Stimulated activated CD8-positive, alpha-beta memory T cell treated with anti-CD3 and anti-CD28 coated beads, Interleukin-4, amount 100 ng/mL, for 1 hour (primary cell): ENCODE measurements at places on chromosomes 1 and 21.
A peak's percentile ranks its signal among the peaks of the same experiment; 100 is the strongest.

GRCh38 chr1:26946270-26946669, 14.0 kb downstream of the KDF1 start:
- DNase-seq = no peak

GRCh38 chr1:194062526-194062925, 876.1 kb upstream of the B3GALT2 start:
- no peak for DNase-seq

- no peak for DNase-seq
These were observed 23.4 kb upstream of the RPTN start for GRCh38 chr1:152182431-152182830.

- no peak for DNase-seq
These were observed 28.3 kb upstream of the RCSD1 start for GRCh38 chr1:167601442-167602383.

DNA sequence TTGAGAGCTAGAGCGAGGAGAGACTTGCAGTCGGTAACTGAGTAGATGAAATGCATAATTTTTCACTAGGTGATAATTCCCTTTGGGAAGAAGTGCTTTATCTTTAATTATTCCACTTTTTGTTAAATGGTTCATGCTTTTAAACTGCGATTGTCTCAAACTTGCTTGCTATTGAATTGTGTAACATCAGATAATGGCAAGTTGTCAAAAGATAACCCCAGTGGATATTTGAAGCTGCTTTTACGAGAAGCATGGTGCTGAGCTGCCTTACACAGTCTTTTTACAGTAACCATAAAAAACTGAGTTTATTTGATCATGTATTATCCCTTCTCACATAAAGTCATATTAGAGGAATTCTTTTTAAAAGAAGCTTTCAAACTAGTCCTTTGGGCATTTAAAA, 30.2 kb downstream of the TMEM50B start:
- DNase-seq = no peak

- DNase-seq = no peak
These were observed 245.4 kb upstream of the POU3F1 start for GRCh38 chr1:38291906-38292521.

GRCh38 chr1:228029281-228029680, 22.5 kb downstream of the WNT3A start:
- DNase-seq = no peak

DNA sequence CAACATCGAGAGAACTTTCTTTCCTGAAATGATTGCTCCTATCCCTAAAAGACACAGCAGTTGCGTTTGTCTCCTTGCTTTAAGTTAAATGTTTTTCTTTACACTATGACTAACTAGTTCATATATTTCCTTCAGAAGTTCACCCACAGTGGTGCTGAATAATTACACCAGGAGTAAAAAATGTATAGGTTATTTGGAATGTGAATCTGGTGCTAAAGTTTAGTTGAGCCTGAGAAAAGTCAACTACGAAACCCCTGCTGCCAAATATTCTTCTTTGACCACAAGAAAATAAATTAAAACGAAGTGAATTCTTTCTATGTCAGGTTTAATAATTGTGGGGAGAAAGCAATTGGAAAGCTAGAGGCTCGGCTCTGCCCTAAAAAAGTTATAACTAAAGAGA, 52.8 kb downstream of the C4BPA start:
- DNase-seq = no peak

DNA sequence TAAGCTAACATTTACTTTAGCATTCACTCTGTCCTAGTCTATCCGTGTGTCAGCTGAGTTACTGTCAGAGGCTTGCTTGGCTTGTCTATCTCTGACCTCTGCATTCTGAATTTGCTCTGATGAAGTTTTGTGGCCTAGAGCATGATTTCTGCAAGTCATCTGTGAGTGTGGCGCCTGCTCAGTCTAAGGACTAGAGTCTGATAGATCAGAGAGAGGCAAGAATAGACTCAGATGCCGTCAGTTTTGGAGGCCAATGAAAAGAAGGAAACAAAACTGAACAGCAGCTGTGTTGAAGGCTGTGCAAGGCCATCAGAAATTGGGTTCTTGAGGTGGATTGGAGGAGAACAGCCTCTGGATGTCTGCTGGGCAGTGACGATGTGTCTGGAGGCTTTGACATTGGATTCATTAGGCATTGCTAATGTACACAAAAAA, 573.1 kb downstream of the USP25 start:
- DNase-seq = no peak

GRCh38 chr1:11752359-11753088, 9.5 kb upstream of the C1orf167 start:
- no peak for DNase-seq

GRCh38 chr1:37410105-37410504, 64.3 kb upstream of the ZC3H12A start:
- DNase-seq = no peak

- peak; percentile 48 for DNase-seq
These were observed 5.9 kb upstream of the FNDC5 start for GRCh38 chr1:32876341-32877210.

DNA sequence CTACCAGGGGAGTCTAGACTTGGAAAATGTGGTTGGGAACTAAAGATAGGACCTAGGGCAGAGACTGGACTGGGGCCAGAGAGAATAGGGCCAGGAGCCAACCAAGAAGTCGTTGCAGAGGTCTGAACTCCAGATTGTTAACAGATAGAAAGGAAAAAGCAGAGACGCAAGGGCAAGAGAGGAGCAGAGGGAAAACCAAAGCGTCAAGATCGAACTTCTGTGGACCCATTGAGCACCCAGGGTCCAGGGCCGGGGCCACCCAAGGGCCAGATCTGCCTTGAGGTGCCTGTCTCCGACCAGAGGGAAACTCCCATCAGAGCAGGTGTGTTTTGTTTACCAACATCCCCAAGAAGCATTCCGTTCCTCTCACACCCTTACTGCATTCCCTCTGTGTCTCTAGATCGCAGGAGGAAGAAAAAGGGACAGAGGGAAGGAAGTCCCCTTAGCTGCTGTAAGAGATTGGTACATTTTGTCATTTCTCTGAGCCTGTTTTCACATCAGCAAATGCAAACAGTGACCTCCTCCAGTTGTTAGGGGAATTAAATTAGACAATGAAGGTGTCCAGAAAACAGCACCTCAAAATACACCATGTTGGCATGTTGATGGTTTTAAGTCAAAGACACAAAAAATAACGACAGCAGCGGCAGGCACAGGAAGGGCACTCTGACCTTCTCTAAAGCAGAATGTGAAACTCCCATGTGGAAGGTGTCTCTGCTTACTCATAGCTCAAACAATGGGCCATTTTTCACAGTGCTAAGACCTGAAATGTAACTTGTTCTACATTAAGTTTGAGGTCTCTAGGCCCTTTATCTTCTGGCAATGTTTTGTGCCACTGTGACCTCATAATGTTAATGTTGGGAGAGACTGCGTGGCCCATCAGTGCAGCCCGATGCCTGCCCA, 105.8 kb upstream of the RAB4A start:
- no peak for DNase-seq

GRCh38 chr1:100038660-100039287, 69.0 kb downstream of the SLC35A3 start:
- DNase-seq = peak; percentile 45

DNA sequence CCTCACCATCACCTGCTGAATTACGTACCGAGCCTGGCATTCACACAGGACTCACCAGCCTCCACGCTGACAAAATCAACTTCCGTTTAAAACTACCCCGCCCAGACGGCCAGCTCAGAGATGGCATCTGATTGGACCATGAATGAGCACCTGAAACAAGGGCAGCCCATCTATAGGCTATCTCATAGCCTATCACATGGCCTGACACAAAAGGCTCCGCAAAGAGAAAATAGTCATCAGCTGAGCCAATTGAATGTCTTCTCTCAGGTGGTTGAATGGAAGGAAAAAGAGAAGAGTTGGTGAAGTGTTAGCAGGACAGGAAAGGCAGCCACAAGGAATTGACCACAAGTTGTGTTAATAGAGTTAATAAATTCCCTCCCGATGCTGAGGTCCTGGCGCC, 50.6 kb upstream of the ZC3H12A start:
- no peak for DNase-seq

- DNase-seq = no peak
These were observed 52.8 kb upstream of the ZBTB40 start for GRCh38 chr1:22398656-22399420.

DNA sequence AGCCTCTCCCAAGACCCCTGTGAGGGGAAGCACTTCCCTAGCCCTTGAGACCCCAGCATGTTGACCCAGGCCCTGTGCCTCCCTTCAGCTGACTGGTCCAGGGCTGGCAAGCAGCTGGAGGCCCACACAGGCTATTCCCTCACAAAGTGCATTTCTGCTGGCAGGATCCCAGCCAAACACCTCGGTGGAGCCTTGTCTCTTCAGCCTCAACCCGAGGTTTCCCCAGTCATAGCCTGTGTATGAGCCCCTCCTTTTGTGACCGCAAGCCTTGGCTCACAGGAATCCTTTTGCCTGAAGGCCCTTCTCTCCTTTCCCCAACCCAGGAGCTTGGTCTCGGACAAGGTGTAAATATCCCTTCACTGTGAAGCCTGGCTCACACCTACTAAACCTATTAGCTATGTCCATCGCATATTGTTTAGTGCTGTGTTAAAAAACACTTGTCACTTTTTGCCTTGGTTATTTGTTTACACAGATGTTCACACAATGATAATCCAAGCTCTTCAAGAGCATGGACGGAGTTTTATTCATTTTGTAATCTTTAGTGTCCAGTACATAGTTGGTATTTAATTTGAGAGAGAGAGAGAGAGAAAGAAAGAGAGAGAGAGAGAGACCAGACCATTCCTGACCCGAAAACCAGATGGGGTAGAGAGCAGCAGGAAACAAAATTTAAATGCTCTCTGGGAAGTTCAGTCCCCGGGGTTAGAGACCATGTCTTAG, 8.5 kb upstream of the CD247 start:
- no peak for DNase-seq

- no peak for DNase-seq
These were observed 27.6 kb upstream of the HUNK start for GRCh38 chr21:31845151-31845729.

DNA sequence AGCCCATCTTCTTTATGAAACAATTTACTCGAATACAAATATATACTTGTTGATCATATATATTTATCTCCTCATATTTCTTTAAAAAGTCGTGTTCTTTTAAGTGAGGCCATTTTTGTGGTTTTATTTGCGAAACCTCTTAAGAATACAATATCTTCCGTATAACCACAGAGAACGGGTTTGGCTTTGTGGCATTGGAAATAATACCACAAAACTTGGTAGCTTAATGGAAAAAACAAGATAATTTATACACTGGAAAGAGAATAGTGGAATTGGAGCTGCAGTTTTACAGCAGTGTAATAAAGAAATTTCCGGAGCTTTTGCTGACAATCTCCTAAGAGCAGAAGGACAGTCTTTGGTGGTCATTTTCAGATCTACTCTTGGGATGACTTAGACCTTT, 29.4 kb downstream of the PTGFR start:
- no peak for DNase-seq

GRCh38 chr1:37258068-37258467, 216.3 kb upstream of the ZC3H12A start:
- no peak for DNase-seq

GRCh38 chr1:73755649-73756048, 442.3 kb downstream of the LRRIQ3 start:
- no peak for DNase-seq

GRCh38 chr1:166627558-166627957, 211.7 kb upstream of the POGK start:
- DNase-seq = no peak

- DNase-seq = no peak
These were observed 25.1 kb downstream of the POFUT2 start for GRCh38 chr21:45262616-45263015.

GRCh38 chr1:198771563-198772153, 132.8 kb downstream of the PTPRC start:
- DNase-seq = no peak

- no peak for DNase-seq
These were observed 1.6 kb downstream of the ACAP3 start for GRCh38 chr1:1306070-1306660.

- no peak for DNase-seq
These were observed 53.9 kb downstream of the DUSP10 start for GRCh38 chr1:221687836-221688487.

- no peak for DNase-seq
These were observed 43.1 kb downstream of the IL12RB2 start for GRCh38 chr1:67350783-67351182.
